Activated CD4-positive, CD25-positive, alpha-beta regulatory T cell (primary cell): ENCODE measurements at places on chromosomes 1 and 21.

- DNase-seq = no peak
Measured at GRCh38 chr1:9459816-9460407, 79.4 kb upstream of the SLC25A33 start.

DNA sequence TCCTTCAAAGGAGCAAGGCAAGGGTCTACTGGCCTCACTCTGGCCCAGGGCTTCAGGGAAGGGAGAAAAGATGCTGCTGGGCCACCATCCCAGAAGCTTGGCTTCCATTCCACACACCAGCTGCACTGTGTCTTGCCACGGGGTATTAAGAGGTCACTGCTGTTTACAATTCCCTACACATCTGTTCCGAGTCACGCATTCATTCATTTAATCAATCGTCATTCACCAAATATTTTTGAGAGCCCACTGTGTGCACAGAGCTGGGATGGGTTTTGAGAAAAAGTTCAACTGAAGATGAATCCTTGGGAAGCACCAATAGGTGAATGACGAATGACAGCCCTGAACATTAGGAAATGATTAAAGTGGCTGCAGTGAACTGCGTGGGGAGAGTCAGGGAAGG lies 101.7 kb downstream of the NAV1 start:
- no peak for DNase-seq

DNA sequence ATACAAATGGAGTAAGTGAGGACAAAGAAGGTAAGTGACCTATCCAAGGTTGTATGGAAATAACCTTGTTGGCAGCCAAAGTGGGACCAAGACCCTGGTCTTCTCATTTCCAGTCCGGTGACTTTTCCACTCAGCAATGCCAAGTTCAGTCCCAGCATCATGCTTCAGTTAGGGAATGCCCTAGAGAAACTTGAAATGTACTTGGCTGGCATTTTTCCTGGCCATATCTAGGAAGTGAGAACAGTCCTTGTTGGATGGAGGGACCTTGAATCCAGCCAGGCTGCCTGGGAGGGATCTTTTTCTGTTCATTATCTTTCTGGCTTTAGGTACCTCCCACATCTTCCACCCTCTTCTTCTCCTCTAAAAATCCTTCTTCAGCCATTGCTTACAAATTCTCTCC lies 76.8 kb upstream of the UBE2U start:
- no peak for DNase-seq

DNA sequence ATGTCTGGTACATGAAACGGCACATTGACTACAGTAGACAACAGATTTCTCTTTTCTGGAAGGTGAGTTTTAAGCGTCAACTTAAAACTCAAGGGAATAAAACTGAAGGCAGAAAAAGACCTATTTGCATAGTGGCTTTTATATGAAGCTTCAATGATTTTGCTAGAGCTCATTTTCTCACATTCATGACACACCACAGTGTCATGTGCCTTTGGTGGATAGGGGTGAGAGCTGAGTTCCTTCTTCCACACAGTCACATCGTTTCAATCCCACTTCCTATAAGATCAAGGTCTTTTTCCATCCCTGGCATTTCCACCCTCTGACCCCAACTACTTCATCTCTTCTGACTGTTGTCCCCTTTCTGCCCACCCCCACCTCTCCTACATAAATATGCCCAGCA lies 31.0 kb downstream of the IL12RB2 start:
- DNase-seq = no peak

DNA sequence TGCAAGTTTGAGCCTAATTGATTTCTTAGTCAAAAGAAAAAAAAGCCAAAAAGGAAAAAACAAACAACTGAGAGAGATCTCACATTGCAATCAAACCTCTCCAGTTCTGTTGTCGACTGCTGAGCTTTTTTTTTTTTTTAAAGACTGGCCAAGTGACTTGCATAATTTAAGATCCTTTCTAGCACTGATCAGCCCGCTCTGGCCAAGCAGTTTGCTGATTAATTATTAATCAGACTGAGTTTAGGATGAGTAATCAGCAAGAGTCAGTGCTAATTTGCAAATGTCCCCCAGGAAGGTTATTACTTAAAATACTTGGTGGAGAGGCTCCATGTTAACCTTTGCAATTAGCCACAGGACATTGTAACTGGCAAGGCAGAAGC lies 39.3 kb downstream of the HMGB4 start:
- no peak for DNase-seq

- no peak for DNase-seq
Measured at GRCh38 chr21:41407541-41408460, 18.2 kb upstream of the MX1 start.

DNA sequence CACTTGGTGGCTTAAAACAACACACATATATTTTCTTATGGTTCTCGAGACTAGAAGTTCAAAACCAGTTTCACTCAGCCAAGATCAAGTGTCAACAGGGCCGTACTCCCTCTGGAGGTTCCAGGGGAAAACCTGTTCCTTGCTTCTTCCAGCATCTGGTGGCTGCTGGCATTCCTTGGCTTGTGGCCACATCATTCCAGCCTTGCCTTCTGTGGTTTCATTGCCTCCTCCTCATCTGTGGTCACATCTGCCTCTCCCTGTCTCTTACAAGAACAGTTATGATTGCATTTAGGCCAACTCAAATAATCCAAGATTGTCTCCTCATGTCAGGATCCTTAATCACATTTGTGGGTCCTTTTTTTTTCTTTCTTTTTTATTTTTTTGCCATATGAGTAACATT lies 240.7 kb upstream of the HOOK1 start:
- DNase-seq = no peak

DNA sequence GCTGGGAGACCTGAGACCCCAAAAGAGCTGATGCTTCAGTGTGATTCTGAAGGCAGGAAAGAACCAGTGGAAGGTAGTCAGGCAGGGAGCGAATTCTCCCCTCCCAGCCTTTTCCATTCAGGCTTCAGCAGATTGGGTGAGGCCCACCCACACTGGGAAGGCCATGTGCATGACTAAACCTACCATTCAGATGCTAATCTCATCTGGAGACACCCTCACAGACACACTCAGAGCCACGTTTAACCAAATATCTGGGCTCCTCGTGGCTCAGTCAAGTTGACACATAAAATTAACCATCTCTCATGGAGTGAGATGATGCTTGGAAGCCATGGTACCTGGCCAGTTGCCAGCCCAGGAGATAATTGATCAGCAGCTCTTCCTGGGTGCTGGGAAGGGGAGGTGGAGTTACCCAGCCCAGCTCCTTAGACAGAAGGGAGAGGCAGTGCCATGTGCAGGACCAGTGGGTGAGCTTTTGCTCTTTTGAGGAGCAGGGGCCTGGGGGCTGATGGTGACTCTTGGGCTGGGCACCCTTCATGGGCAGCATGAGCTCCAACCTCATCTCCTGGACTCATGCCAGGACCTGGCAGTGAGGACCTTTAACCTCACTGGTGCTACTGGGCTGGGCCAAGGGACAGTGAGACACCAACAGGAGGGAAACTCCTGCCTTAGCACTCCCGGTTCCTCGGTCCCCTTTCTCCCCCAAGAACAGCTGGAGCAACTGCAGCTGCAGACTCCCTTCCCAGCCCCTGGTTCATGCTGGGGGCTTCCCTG lies 89.0 kb upstream of the ACTL8 start:
- DNase-seq = no peak

- DNase-seq = no peak
Measured at GRCh38 chr21:39094847-39095579, 88.2 kb downstream of the PSMG1 start.

- DNase-seq = no peak
Measured at GRCh38 chr1:67652800-67653199, 32.2 kb upstream of the GADD45A start.

- no peak for DNase-seq
Measured at GRCh38 chr1:48908606-48909005, 131.9 kb upstream of the BEND5 start.

DNA sequence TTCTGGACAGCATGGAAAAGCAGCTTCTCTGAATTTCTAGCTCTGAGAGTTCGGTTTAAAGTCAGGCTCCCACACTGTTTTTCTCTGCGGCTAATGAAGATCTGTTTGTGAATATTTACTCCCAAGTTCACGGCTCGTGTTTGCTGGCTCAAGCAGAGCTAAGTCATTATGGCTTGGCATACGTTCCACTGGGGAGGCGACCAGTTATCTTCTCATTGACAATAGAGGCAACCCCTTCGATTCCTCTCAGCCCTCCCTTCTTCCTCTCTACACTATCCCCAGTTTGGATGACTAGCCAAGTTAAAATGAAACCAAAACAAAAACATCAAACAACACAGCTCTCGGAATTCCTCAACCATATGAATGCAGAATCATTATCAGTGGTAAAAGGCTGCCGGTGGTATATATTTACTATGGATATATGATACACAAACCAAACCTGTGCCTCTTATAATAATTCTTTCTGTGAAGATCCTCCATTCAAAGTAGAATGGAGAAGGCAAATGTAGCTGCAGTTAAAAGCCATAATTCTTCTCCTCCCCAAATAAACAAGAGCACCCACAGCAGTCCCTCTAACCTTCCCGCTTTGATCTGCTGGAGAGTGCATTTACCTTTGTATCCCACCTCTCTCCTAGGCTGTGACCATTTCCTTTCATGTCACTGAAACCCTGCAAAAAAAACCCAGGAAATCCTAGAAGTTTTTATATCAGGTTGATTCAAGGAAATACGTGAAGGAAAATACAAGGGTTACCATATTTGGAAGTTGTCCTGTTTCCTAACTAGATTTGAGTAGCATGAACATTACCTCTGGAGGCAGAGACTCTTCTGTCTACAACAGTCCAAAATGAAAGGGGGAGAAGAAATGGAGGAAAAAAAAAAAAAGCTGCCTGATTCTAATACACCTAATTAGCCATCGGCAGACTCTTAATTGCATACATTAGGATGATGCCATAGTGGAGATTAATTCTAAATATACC lies 108.3 kb upstream of the USH2A start:
- DNase-seq = no peak

GRCh38 chr1:186094172-186094571 lies 280.9 kb downstream of the TPR start:
- no peak for DNase-seq

DNA sequence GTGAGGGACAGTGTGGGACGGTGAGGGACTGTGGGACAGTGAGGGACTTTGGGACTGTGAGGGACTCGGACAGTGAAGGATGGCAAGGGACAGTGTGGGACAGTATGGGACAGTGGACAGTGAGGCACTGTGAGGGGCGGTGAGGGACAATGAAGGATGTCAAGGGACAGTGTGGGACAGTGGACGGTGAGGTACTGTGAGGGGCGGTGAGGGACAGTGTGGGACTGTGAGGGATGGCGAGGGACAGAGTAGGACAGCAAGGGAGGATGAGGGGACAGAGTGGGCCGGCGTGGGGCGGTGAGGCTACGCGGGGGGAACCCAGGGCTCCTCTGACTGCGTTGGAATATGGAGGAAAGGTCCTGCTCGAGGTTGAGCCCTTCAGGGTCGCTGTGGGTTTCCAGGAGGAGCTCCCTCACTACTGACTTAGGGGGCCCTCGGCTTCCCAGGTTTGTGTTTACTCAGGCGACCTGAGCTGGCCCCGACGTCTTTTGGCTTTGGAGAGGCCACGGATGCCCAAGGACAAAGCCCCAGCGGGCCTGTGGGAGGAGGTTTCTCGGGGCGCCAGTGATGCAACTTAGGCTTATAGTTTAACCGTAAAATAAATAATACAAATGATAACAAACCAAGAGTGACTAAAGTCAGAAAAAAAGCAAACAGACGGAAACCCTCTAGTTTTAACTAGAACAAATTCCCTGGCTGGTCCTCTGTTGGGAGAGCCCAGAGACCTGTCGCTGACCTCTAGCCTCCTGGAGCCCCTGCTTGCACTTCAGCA lies 1.1 kb upstream of the ERRFI1 start:
- no peak for DNase-seq

GRCh38 chr1:241808265-241808664 lies 39.7 kb upstream of the EXO1 start:
- DNase-seq = no peak

GRCh38 chr21:42455196-42455595 lies 40.8 kb downstream of the RSPH1 start:
- DNase-seq = no peak

DNA sequence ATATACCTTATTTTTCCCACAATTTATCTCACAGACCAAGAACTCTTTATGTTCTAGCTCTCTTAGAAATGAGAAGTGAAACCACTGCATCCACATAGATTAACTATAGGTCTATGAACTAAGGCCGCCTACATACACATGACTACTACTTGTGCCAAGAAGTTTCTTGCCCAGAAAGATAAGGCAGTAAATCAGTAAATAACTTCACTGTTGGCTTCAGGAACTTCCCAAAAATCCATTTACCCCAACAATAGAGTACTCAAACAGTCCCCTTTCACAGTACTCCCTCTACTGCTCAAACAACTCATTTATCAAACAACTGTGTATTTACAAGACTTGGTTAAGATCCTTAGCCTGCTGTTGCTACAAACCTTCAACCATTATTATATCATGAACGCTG lies 96.5 kb downstream of the NME7 start:
- DNase-seq = no peak

- no peak for DNase-seq
Measured at GRCh38 chr1:88998716-88999115, 6.3 kb upstream of the KYAT3 start.

GRCh38 chr1:5430911-5431697 lies 561.1 kb downstream of the NPHP4 start:
- no peak for DNase-seq

DNA sequence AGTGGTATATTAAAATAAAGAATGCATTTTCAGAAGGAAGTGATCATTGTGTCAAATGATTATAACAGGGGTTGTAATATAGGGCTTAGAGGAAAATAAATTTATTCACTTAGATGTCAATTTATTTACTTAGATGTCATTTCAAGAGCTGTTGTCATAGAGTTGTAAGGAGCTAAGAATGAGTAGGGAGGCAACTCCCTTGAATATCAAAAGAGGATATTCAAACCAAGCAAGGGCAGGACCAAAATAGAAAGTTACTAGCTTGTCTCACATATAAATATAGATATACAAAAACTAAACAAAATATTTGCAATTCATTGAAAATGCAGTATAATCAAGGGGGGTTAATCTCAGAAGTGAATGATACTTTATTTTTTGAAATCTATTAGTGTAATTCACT lies 16.0 kb upstream of the RASAL2 start:
- no peak for DNase-seq

GRCh38 chr1:30649321-30649991 lies 73.9 kb downstream of the MATN1 start:
- no peak for DNase-seq

DNA sequence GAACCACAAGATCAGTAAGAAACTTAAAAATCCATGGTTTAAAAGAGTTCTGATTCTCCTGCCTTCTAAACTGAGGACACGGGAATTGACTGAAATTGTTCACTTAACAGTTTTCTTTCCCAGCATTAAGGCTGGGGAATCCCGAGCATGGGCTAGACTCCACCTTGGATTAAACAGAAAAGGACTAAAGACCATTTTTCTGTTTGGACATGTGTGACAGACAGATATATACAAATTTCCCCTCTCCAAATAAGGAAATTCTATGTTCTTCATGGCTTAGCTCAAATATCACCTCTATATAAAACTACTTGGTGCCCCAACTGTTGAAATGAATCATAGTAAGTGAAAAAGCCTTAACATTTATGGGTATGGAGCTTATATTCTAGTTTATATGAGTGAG lies 85.0 kb downstream of the UROD start:
- no peak for DNase-seq

GRCh38 chr1:117015724-117016123 lies 14.2 kb downstream of the CD101 start:
- DNase-seq = no peak

- no peak for DNase-seq
Measured at GRCh38 chr1:233081735-233082134, 131.3 kb downstream of the NTPCR start.

- DNase-seq = no peak
Measured at GRCh38 chr1:163785868-163786405, 464.2 kb downstream of the NUF2 start.

GRCh38 chr1:42978317-42979035 lies 19.8 kb upstream of the SLC2A1 start:
- DNase-seq = no peak

- no peak for DNase-seq
Measured at GRCh38 chr1:112297536-112297935, 98.5 kb upstream of the CTTNBP2NL start.
